ENCODE measurements at places on chromosomes 4 and X.

DNA sequence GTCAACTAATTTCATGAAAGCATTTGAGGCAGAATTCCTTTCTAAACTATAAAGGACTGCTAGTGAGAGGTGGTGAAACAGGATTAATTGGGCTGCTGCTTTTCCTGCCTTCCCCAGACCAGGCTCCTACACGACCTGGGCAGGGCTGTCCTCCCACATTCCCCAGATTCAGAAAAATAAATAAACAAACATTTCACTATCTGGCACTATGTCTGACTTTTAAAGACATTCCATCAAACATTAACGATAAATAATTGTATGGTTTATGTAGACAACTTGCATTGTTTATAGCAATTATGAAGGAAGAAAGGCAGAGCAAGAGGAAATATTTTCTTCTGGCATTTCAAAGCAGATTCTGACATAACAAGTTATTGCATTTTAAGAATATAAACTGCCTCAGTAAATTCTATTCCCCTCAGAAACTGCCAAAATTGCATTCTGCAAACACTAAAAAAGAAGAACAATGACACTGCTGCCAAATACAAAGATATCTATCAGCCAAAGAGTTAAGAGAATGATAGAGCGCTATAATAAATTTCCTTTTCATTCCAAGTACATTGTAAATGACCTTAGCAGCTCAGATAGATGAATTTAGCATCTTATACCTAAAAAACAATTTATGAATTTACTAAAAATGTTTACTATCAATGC is 214.7 kb upstream of the INTU start:
- DNase-seq: no peak

GRCh38 chr4:138659812-138660316 is 355.7 kb upstream of the NOCT start:
- no peak for DNase-seq

GRCh38 chr4:58602731-58603359 is 1492.7 kb upstream of the IGFBP7 start:
- no peak for DNase-seq

DNA sequence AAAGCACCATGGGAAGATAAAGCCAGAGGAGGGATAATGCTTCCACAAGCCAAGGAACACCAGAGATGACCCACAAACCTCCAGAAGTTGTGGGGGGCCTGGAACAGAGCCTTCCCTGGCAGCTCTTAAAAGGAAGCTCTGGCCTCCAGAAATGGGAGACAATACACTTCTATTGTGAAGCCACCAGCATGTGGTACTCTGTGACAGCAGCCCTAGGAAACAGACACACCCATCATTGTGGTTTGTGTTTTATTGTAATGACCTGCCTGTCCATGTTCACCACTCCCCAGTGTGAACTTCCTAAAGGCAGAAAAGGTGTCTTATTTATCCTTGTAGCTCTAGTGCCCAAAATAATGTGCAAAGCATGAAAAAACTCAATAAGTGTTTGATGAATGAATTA is 264.1 kb upstream of the GATB start:
- no peak for DNase-seq

DNA sequence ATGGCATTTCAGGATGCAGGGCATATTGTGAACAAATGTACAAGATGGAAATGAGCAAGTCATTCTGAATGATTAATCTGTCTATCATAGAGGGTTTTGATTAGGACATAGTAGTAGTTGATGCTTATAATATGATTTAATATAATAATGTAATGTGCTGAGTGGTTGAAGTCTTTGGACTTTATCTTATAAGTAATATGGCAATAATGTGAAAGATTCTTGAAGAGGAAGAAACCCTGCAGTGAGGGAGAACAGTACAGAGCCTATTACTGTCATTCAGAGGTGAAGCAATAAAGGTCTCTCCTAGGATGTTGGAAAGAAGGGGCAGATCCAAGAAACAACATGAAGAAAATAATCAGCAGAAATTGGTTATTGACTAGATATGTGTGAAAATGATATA is 16.6 kb downstream of the NFKB1 start:
- no peak for DNase-seq

GRCh38 chrX:65671966-65672365 is 4.5 kb downstream of the MSN start:
- no peak for DNase-seq

DNA sequence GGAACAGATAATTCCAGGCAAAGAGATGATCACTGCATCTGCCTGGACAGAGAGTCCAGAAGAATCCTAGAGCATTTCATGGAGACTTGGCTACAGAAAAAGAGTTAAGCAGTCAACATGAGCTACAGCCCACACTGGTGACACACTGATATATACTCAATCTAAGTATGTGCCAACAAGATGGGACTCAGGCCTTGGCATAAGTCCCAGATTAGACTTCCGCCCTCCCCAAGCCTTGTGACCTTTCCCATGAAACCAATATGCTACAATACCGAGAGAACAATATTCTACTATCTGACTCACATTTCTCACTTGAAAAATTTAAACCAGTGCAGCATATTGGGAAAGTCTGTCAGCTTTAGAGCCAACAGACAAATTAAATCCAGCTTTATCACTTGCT is 65.7 kb upstream of the SLITRK2 start:
- no peak for DNase-seq

- DNase-seq: no peak
Measured at GRCh38 chr4:148261848-148262247, 180.4 kb downstream of the NR3C2 start.

GRCh38 chrX:42869011-42869410 is 91.0 kb upstream of the PPP1R2C start:
- no peak for DNase-seq

DNA sequence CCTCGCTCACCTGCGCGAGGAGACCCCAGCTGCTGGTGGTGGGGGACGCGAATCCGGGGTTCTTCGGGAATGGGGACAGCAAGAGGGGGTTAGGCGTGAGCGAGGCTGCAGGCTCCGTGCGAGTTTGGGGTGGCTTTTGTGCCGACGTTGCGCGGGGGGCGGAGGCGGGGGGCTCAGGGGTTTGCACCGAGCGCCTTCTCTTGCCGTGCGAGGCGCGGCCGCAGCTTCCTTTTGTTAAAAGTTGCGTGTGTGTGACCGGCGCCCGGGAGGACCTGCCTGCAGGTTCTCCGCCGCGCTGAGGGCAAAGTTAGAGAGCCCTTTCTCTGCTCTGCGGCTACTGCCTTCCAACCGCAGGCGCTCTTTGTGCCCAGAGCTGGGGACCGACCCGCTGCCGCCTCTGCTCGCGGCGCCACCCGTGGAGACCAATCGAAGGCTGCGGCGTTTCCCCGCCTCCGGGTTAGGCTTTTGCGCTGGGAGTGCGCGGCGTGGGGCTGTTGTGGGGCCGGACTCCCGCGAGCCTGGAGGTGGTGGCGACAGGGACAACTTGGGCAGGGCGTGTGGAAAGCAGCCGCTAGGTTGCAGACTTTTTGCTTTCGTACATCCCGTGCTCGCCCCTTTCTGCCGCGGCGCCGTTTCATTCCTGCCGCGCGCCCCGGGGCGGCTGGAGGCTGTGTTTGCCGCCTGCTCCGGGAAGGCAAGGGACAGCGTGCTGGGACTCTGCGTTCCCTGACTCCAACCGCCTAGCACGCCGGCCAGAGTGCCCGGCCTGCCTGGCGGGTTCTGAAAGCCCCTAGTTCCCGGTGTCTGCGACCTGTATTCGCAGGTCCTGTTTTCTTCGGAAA is 716 bp downstream of the KIT start:
- DNase-seq: no peak

GRCh38 chr4:77662396-77662795 is 56.8 kb downstream of the CXCL13 start:
- no peak for DNase-seq

DNA sequence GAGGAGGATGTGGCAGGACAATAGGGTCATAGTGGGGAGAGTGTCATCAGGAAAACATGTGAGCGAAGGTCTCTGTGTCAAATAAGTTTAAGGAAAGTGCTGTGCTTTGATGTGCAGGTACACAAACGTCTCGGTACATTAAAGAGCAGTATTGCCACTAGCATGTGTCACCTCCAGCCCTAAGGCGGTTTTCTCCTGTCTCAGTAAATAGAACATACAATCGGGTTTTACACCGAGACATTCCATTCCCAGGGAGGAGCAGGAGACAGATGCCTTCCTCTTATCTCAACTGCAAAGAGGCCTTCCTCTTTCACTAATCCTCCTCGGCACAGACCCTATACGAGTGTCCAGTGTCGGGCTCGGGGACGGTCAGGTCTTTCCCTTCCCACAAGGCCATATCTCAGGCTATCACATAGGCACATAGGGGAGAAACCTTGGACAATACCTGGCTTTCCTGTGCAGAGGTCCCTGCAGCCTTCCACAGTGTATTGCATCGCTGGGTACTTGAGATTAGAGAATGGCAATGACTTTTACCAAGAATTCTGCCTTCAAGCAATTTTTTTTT is 684.5 kb downstream of the PDHA2 start:
- no peak for DNase-seq

DNA sequence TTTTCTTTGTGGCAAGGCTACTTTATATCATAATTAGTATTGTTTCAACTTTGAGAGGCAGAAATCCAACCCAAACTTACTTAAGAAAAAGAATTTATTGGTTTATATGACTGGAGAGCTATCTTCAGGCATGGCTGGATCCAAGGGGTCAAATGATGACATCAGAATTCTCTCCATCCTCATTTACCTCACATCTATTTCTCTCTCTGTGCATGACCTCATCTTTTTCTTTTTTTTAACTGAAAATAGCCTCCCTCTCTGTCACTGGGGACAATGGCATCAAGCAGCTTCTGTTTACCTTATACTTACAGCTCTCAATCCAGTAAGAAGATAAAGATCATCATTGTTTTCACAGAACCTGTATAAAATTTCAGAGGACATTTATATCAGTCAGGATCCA is 12.0 kb upstream of the EXOC1L start:
- DNase-seq: no peak

DNA sequence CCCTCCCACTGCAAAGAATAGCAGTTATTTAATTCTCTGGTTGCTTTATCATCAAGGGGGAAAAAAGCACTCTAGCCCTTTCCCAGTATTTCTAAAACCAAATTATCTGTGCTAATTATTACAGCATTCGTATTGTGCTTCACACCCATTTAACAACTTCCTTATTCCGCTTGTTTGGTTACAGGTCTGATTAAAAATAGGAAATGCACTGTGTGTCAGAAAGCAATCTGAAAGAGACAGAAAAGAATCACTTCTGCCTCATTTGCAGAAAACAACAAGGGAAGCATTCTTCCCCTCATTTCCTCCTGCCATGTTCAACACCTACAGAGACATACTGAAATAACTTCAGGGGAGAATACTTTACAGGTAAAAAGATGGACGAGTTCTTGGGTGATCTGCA is 114.9 kb upstream of the MAP3K15 start:
- no peak for DNase-seq

GRCh38 chr4:89009115-89009514 is 47.9 kb downstream of the FAM13A start:
- DNase-seq: no peak

GRCh38 chrX:119690921-119691716 is 1.8 kb downstream of the SEPTIN6 start:
- no peak for DNase-seq

DNA sequence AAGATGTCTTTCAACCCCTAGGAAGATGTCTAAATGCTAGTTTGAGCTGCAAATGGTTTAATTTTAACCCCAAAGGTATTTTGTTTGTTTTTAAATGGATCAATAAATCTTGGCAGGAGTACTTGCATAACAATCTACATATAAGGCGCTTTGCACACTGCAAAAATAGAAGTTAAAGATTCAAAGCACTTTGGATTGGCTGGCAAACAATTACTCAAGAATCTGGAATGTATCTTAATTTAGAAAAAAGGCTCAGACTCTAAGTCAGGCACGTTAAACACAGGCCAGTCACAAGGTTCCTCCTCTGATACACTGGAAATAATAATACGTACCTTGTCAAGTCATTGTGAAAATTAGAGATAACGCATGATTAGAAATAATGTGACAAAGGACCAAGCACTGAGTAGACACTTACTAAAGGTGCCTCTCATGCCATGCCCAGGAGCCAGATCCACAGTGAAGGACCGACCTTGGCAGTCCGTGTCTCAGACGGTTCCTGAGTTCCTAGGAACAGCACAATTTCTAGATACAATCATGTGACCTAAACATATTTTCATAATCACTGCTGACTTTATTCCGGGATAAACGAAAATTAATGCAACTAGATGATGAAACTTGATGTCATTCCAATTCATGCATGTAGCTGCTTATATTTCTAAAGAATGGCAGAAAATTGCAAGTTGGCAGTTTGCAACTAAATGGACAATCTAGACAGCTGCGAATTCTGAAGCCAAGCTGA is 49.6 kb downstream of the PROM1 start:
- no peak for DNase-seq

GRCh38 chr4:6178757-6179156 is 21.6 kb downstream of the JAKMIP1 start:
- no peak for DNase-seq

GRCh38 chrX:109939498-109939897 is 63.4 kb upstream of the TMEM164 start:
- DNase-seq: no peak

GRCh38 chrX:31228909-31229308 is 157.1 kb upstream of the FTHL17 start:
- DNase-seq: no peak

- DNase-seq: no peak
Measured at GRCh38 chr4:155818639-155819038, 47.4 kb downstream of the ASIC5 start.

GRCh38 chr4:169342906-169343564 is 72.3 kb upstream of the SH3RF1 start:
- DNase-seq: no peak

DNA sequence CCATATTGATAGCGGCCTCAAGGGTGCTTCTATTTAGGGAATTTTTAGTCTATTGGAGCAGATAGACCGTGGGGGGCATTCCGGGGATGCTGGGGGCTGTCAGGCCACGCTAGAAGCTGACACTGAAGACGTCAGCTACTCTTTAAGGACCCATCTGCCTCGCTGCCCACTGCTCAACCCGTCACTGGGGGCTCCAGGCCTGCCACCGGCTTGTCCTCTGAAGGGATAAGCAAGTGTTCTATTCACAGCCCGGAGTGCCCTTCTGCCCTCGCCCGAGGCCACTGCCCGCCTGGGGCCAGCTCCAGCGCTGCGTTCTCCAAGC is 679 bp upstream of the MSL3 start:
- no peak for DNase-seq

- no peak for DNase-seq
Measured at GRCh38 chrX:124415115-124415800, 68.9 kb downstream of the SH2D1A start.

DNA sequence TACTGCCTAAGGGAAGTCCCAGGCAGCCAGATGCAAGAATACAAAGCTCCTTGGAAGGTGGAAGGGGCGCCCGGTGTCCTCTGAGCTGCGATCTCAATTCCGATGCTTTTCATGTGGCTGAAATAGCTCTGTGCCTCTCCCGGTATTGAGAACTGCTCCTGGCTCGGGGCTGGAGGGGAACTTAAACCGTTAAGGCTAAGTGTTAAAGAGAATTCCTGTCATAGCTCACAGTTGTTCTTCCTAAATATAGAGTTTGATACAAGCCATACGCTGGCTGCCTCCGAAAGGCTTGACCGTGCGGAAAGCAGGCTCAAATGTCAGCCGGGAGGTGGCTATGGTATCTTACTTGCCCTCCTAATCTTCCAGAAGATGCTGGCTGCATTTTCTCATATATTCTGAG is at the start of gene SMPX:
SMPX (minus strand) TSS at position 157 of the 400 bp plus-strand sequence. CDS start 3,826 bp downstream, outside the sequence.
- DNase-seq: no peak
